ENCODE measurements at places on chromosomes 16 and 17.
A peak's percentile ranks its signal among the peaks of the same experiment; 100 is the strongest.

DNA sequence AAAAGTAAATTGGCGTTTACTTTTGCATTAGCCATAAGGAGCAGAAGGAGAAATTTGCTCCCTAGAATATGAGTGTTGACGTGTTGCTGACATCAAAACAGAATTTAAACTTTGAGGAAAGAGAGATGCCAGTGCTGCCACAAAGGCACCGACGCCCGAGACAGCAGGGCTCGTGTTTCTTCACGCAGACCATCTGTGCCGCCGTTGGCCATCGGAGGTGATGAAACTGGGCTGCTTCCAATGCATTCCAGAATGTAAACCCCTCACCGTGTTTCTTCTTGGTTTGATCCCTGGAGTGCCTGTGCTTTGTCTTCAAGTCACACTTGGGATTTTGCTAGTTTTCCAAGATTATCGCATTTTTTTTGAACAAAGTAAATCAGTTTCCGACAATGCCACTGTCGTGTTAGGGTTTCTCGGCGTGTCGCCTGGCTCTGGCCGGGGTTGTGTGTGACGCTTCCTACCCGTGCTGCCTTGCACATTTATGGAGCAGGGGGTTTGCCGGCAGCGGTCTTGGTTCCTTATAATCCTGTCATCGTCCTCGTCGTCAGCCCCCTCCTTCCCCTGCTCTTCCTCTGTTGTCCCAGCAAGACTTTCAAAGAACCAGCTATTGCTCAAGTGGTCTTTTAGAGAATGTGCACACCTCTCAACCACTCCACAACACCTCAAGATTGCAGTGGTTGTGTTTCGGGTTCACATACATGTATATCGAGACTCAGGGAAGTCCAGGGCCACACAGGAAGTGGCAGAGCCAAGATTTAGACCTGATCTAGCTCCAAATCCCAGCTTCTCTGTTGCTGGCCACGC is 103.9 kb downstream of the METRNL start:
- DNase-seq = no peak

DNA sequence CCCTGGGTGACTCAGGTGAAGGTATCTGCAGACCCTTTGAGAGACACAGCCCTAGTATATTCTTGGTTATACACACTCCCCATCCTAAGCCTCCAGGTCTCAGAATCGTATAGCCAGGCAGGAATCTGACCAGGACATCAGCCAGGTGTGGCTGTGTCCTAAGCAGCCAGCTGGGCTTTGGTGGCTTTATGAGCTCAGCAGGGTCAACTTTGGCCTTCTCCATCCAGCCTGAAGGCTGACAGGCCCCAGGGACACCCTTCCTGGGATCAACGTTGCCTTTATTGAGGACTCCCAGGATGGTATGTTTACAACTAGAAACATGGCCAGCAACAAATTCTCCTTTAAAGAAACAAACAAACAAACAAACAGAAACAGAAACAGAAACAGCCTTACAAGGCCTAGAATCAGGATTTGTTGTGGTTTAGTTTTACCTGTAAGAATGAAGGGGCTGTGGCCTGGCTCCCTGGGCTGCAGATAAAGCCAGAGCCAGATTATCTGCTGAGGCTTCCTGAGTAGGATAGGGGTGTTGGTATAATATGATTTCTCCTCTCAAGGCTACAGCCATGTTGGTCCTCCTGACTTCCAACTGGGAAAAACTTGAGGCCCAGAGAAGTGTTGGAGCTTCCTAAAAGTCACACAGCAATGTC is 8.5 kb downstream of the KIF19 start:
- DNase-seq = no peak

GRCh38 chr16:24845726-24846547 is at the start of gene SLC5A11:
TSS of gene SLC5A11 (plus strand) at chr16:24845963. CDS start at chr16:24858644, 12,681 bp downstream.
- DNase-seq = no peak

DNA sequence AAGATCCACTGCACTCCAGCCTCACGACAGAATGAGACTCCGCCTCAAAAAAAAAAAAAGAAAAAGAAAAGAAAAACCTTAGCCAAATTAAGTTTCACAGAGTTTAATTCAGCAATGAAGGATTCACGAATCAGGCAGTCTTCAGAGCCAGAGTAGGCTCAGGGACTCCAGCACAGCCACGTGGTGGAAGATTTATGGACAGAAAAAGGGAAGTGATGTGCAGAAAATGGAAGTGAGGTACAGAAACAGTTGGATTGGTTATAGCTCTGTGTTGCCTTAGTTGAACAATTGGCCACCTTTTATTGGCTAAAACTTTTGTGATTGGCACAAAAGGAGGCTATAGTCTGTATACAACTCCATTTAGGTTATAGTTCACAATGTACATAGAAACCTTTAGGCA is 256.6 kb downstream of the HS3ST3B1 start:
- DNase-seq = peak; percentile 90
